ENCODE measurements at places on chromosomes 12 and 14.

DNA sequence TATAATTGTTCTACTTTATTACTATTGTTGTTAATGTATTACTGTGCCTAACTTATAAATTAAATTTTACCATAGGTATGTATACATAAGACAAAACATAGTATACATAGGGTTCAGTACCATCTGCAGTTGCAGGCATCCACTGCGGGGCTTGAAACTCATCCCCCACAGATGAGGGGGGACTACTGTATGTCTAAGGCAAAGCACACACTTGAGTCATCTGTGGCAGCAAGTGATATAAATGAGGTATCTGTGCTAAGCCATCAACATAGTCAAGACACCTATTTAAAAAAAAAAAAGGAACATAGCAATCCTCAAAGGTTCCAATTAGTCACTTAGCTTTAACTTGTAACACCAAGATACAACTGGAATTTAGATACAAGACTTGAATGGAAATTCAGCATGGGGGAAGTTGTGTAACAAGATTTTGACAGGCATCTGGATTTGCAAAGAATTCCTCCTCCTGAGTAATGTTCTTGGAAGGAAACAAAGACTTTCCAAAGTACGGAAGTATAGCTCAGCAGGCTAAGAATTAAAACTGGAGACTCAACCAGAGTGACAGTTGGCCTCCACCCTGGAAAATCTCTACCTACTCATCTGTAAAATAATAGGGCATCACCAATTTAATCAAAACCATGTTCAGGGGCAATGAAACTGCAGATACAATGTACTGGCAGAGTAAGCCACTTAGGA, 14.9 kb downstream of the DCAF5 start:
- peak; percentile 77 for DNase-seq

- no peak for DNase-seq
Measured at GRCh38 chr12:93597608-93598007, 25.1 kb downstream of the SOCS2 start.

DNA sequence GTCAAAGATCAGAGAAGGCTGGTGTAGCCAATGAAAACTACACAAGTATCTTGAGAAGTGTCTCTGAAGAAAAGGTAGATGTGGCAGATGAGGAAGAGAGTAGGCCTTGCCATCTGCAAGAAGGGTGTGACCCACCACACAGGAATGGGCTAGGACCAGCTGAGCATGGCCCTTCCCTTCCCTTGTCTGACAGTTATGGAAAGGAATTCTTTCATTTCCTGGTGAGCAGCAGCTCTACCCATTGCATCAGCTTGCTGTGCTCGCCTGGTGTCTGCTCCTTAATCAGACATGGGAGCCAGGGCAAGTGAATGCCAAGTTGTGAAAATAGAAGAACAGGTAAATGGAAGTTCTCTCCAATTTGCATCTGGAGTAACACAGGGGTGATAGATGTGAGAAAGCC, 145.2 kb upstream of the KRR1 start:
- peak; percentile 97 for DNase-seq

GRCh38 chr12:31260840-31261239, 65.1 kb downstream of the SINHCAF start:
- DNase-seq: no peak

GRCh38 chr14:65082930-65083329, 19.4 kb downstream of the MAX start:
- DNase-seq: no peak

- no peak for DNase-seq
Measured at GRCh38 chr12:122197612-122197966, 5.9 kb upstream of the B3GNT4 start.

- no peak for DNase-seq
Measured at GRCh38 chr14:105927096-105928060, 401.0 kb downstream of the TMEM121 start.

- DNase-seq: no peak
Measured at GRCh38 chr12:49352351-49352750, 5.7 kb downstream of the DNAJC22 start.

DNA sequence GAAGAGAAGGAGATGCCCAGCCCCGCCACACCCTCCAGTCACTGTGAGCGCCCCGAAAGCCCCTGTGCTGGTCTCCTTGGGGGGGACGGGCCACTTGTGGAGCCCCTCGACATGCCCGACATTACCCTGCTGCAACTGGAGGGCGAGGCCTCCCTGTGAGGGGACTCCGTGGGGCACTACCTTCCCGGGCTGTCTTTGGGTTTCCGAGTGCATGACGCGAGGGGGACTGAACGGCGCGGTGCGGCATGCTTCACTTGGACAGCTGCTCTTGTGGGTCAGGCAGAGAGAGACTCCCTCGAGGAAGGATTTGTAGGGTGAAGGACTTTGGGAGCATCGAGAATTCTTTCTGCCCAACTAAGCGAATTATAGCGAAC, 1.1 kb downstream of the CCDC184 start:
- DNase-seq: no peak

- DNase-seq: no peak
Measured at GRCh38 chr12:126157575-126157966, 1092.3 kb downstream of the AACS start.

Measured in fibroblast of skin of abdomen (primary cell).